ENCODE measurements at places on chromosomes 1 and 21.

DNA sequence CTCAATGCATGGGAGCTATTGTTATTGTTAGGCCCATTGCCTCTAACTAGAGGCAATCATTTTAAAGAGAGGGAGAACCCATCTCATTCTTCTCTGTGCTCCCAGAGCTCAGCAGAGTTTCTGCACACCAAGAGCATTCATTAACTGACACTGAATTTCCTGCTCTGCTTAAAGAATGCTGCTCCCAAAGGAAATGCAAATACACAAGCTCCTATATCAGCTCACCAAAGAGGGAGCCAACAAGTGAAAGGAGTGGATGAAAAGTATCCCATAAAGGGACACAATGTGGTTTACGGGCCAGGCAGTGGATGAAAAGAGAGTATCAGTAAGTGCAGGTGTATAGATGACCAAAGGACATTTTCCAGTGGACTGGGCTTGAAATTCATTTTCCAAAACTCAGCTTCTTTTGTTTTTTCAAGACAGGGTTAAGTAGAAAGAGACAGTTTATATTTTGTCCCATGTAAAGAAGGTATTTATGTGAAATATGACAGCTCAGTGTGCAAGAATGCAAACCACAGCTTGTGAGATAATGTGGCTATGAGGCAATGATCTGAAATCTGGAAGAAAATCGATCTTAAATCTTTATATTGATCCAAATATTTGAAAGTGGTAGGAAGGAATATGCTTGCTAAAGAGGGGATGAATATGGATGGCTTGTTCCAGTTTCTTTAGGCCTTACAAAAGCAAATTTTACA is 207.7 kb upstream of the CAMK1G start:
- DNase-seq, result no peak

DNA sequence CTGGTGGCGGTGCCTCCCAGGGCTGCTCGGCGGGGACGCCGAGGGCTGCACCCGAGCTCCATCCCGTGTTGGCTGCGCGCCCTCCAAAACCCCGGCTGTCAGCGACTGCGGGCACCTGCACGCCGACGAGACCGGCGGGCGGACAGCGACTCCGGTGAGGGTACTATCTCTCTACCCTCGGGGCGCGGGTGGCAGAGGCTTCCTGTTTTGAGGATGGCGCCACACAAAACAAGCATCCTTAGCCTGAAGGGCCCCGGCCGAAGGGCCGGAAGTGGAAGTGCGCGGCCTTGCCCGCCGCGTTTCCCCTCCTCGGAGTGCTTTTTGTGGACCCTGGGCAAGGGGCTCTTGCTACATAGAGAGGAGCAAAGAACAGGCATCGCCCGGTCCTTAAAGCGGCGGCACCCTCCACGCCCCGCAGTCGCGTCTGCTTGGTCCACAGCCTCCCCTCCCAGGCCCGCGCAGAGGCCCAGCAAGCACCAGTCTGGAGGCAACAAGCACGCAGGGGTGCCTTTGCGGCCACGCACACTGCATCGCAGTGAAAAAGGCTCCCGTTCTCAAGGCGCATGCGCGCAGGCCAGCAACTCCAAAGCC is 561 bp upstream of the COQ8A start:
- DNase-seq, result peak; percentile 41

- DNase-seq, result no peak
Measured at GRCh38 chr1:174743654-174744561, 255.8 kb upstream of the CACYBP start.

GRCh38 chr1:60835649-60836048 is 246.7 kb upstream of the NFIA start:
- DNase-seq, result no peak

- no peak for DNase-seq
Measured at GRCh38 chr1:162386292-162387225, 5.0 kb downstream of the C1orf226 start.

GRCh38 chr1:209871430-209871829 is 43.7 kb downstream of the UTP25 start:
- DNase-seq, result no peak
